ENCODE measurements at places on chromosomes 6 and 20. TPM values are rescaled to one million over a fixed set of nuclear protein-coding genes. Genes with fewer than 3 reads are reported as not detected.

DNA sequence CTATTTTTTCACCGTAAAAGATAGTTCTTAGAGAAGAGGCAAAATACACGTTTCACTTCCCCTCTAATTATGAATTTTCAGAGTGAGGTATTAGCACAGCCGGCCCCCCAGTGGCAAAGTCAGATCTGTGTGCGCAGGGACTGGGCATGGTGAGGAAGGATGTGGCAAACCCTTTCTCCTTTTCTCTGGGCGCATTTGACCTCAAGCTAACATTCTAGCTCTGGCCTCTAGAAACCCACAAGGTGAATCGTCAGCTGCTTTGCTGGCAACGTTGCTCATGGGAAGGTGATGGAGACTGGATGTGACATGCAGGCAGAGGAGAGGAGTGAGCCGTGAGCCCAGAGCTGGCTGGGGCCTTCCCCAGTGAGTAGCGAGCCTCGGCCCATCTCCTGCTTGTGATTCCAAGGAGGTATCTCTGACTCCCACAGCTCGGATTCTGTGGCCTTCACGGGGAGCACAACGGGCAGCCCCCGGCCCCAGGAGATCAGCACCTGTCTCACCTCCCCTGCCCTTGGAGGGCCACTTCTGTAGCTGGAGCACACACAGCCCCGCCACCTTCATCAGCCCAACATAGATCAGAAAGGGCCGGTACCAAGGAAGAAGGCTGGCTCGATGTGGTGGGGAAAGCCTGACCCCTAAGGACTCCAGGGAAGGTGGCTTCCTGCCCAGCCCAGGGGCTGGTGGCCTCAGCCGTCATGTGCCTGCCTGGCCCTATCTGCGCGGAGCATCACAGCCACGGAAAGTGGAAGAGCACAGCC lies 152.8 kb downstream of the TAF4 start:
- DNase-seq = no peak

GRCh38 chr6:38024908-38025307 lies 205.4 kb downstream of the ZFAND3 start:
- DNase-seq = no peak

DNA sequence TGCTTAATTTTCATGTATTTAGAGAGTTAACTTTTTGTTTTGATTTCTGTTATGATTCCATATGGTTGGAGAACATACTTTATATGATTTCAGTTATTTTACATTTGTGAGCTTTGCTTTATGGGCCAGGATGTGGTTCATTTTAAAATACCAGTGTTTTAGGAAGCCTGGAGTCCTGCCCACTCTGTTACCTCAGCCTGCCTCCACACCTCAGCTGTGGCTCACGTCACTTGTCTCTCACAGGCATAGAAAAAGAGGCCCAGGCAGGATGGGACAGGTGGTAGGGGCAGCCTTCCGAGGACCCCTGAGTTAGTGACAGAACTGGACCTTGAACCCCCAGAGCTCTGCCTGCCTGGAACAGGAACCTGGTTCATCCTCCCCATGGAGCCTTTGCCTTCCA lies 16.0 kb downstream of the PSMF1 start:
- no peak for DNase-seq

DNA sequence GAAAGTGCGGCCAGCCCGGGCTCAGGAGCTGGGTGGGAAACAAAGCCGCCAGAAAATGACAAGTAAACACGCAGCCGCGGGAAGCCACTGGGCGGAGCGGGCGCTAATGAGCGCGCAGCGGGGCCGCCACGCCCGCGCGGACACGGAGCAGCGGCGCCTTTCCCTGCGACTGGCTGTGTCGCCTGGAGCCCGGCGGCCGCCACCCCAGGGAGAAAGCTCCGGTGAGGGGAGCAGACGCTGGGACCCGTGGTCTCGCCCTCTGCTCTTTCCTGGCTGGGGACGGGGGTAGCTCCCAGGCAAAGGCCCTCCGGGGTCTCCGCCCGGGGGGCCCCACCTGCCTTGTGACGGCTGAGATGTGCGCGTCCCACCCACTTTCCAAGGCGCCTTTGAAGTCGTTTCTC lies 54.9 kb downstream of the PRR18 start:
- DNase-seq = no peak

DNA sequence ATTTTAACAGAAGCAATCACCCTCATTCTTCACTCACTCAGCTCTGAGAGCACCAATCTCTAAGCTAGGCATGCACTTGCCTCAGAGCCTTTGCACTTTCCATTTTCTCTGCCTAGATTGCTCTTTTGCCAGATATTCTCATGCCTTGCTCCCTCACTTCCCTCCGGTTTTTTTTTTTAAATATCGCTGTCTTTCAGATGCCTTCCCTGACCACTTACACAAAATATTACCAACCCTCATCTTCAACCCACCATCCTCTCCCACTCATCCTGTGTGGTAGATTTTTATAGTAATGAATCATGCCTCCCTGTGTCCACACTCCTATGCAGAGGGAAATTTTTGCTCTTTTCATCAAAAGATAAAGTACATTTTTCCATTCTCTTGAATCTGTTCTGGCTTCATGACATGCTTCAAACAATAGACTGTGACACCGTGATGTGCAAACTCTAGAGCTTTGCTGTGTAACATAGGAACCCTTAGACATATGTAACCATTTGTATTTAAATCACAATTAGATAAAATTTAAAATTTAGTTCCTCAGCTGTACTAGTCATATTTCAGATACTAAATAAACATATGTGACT lies 437.1 kb downstream of the UTRN start:
- peak; percentile 64 for DNase-seq

- DNase-seq = peak; percentile 60
Measured at GRCh38 chr6:156777577-156778453, 637 bp downstream of the ARID1B start.

GRCh38 chr20:1224205-1224890 lies 1.5 kb upstream of the RAD21L1 start:
- no peak for DNase-seq

GRCh38 chr6:66344796-66345195 lies 637.8 kb upstream of the EYS start:
- no peak for DNase-seq

DNA sequence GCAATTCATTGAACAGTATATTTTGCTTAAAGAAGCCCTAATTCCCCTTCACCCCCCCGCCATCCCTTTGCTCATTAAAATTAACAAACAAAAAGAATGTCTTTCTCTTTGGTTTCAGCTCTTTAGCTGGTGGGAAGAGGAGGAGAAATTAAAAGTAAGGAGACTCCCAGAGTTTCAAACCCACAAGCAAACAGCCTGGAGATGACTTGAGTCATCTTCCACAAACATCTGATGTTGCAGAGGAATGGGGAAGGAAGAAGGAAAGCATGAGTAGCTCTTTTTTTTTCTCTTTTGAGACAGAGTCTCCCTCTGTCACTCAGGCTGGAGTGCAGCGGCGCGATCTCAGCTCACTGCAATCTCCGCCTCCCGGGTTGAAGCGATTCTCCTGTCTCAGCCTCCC lies 189.6 kb downstream of the ADAT2 start:
- DNase-seq = peak; percentile 57

- peak; percentile 72 for DNase-seq
Measured at GRCh38 chr6:26607434-26608230, 10.9 kb downstream of the ABT1 start.

DNA sequence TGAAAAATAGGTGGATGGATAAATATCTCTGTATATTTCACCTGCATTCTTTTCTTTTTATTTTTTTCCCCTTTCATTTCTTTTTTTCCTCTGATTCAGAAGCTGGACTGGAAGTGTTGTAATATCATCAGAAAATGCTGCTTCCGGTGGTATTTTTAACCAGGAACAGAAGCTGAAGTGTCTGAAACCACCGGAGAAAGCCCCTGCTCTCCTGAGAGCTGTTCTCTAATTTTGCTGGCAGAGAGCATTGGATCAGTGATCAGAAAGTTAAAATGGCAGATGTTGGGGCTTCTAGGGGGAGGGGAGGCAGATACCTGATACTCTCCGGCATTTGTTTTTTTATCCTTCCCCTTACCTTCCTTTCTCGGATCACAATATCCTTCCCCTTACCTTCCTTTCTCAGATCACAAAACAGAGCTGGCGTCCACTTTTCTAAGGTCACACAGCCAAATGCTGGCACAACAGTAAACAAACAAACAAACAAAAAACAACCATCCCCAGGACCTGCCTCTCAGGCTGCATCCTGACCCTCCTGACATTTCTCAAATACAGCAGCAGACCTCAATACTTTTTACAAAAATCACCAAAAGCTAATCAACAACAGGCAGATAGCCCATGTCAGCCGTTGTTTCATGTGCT lies 143.2 kb upstream of the ZNF217 start:
- DNase-seq = peak; percentile 68

GRCh38 chr6:134721060-134721405 lies 228.9 kb downstream of the ALDH8A1 start:
- DNase-seq = peak; percentile 26

DNA sequence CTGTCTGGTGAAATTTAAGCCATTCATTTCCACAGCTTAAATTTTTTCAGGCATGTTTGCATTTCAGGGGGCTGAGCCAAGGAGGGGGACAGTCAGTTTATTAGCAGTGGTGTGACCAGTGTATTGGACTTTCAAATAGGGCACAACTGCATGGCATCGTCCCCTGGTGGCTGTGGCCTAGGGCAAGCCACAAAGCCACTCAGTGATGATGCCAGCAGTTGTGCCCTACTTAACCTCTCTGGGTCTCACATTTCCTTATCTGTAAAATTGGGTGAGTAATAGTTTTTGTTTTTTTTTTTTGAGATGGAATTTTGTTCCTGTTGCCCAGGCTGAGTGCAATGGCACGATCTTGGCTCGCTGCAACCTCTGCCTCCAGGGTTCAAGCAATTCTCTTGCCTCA lies 48.0 kb downstream of the CDC5L start:
- peak; percentile 26 for DNase-seq

DNA sequence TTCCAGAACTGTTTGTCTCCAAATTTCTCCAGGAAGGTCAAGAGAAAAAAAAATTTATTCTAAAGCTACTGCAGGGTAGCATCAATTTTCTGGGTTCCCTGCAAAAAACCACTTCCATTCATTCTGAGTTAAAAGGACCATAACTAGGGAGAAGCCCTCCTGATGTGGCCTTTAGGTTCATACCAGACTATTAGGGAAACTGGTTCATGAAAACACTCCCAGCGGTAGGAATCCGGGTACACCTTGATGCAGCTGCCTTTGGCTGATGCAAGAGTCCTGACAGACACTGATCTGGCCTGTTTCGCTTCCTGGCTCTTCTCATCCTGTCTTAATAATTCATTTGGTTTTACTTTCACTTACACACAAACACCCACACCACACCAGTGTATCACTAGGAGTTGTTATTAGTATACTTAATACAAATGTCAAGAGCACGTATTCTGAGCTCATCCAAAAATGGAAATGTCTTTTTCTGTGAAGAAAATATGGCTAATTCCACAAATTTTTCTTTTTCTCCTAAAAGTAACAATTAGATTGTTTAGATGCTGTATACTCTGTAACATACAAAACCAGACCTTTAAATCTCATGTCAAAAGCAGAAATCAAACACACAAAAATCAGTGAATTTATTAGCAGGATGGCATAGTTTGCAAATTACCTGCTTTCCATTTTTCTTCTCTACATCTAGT lies 38.4 kb upstream of the ARHGAP18 start:
- peak; percentile 79 for DNase-seq

GRCh38 chr6:134495203-134495889 lies 177.4 kb upstream of the SGK1 start:
- no peak for DNase-seq

- DNase-seq = no peak
Measured at GRCh38 chr6:7391151-7391550, 1.5 kb downstream of the RIOK1 start.

CDKN1A gene
- total RNA-seq = 18.0 TPM

FOXA2 gene
- total RNA-seq = not detected

SLCO4A1 gene
- 62.4 TPM for total RNA-seq

AARS2 gene
- 7.1 TPM for total RNA-seq

FAM50B gene
- total RNA-seq = 2.3 TPM

PRRT1 gene
- total RNA-seq = not detected

VGLL2 gene
- total RNA-seq = not detected

SPATA25 gene
- total RNA-seq = 0.98 TPM

C20orf144 gene
- total RNA-seq = 0.24 TPM

HLA-DQB1 gene
- total RNA-seq = not detected

GTF2H4 gene
- total RNA-seq = 14.6 TPM

SH3BGRL2 gene
- total RNA-seq = 0.59 TPM

Data from RPMI7951 (cell line).